SJSA1 (cell line): ENCODE measurements at places on chromosomes 4 and X. TPM values are rescaled to one million over a fixed set of nuclear protein-coding genes. Genes with fewer than 3 reads are reported as not detected.

GRCh38 chrX:129721870-129722269 is 16.9 kb upstream of the XPNPEP2 start:
- no peak for DNase-seq

- H3K4me3 ChIP-seq: no peak overlapping the region
- DNase-seq: no peak
- H3K4me1 ChIP-seq: no peaks in the 10 kb centered on the region
Observed at GRCh38 chr4:173360587-173361221, 10.1 kb upstream of the SAP30 start.

- DNase-seq: no peak
- H3K4me3 ChIP-seq: no peak overlapping the region
- no peaks in the 10 kb centered on the region for H3K36me3 ChIP-seq
- peaks cover 10% of the 10 kb centered on the region for H3K4me1 ChIP-seq
Observed at GRCh38 chr4:137640156-137640837, 108.0 kb upstream of the PCDH18 start.

DNA sequence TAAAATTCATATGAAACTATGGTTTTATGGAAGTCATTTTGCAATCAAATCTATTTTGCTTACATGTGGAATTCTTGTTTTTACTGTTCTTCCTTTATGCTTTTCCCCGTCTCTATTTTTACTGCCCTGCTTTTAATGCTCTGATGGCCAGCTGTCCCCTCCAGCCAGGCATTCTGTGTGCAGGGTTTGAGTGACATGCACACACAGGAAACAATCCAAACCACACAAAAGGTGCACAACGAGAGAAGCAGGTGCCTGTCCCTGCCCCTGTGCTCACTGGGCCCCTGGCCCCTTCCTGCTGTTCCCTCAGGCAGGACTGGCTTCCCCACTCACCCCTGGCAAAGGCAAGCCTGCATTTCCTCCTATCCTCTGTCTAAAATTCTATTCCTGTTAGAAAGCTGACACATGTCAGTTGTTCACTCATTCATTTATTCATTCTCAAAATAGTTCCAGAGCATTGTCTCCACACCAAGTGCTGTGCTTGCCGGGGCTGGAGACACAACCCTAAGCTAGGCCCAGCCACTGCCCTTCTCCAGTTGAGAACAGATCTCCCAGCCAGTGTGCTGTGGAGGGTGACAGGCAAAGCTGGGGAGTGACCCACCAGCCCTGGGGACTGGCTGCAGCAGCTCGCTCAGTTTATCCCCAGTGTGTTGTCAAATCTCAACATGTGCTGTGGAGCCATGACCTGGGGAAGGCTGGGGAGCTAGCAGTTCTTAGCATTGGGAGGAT is 346.3 kb downstream of the FBXW7 start:
- no peaks in the 10 kb centered on the region for H3K4me1 ChIP-seq
- DNase-seq: no peak
- no peaks in the 10 kb centered on the region for H3K27me3 ChIP-seq
- no peak overlapping the region for H3K4me3 ChIP-seq
- H3K36me3 ChIP-seq: no peaks in the 10 kb centered on the region

DNA sequence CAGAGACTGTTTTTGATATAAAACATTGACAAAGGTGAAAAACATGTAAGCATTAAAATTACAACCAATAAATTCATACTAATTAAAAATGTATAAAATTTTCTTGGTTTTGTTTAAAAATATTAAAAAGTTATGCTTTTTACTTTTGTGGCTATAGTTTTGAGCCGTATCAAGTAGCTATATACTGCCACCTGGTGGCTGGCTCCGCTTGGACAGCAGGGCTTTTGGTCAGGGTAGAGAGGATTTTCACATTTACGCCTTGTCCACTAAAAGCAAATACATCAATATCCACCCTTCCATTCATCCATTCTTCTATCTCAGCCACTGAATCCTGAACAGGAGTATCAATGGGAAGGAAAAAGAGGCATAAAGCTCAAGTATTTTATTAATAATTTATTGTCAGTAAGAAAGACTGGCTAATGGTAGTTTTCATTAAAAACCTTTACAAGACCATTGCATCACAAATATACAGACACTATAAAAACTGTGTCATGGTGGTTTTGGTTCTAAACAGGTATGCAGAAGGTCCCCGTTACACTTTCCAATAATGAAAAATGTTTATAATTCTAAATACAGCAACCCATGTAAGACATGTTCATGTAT is 32.1 kb upstream of the MTNR1A start:
- peak; percentile 72 for DNase-seq
- H3K27ac ChIP-seq: no peak overlapping the region
- no peaks in the 10 kb centered on the region for H3K27me3 ChIP-seq
- peaks cover 100% of the 10 kb centered on the region for H3K36me3 ChIP-seq

- H3K27ac ChIP-seq: no peak overlapping the region
- H3K27me3 ChIP-seq: no peaks in the 10 kb centered on the region
- H3K4me1 ChIP-seq: peaks cover 22% of the 10 kb centered on the region
- DNase-seq: no peak
- no peak overlapping the region for H3K4me3 ChIP-seq
Observed at GRCh38 chrX:106898462-106898861, 4.7 kb downstream of the RIPPLY1 start.

DNA sequence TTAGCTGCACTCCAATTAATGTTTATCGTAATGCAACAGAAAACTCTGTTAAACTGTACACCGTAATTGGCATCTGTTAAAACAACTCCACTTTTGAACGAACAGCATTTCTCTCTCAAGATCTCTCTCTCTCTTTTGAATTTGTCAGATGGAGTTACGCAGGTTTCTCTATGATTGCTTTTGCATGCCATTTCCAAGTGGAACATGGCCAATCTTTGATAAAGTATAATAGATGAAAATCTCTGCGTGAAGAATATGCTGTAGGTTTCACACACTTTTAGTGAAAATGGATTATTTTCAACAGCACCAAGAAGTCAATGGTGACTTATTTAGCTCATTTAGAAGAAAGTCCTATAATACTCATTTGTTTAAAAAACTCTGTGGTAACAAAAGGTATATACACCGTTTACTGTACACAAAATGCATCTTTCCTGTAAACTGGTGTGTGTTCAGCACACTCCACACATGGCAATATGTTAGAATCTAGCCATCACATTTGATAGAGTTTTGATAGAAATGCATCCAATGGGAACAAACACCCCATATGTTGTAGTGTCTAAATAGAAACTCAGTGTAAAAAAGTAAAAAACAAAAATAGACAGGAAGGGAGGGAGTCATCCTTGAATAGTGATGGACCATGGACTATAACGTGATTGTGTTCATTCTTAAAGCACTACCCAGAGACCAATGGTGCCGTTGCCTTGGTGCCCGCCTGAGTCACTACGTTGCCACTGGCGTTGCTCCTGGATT is 5.8 kb upstream of the FGFBP2 start:
- no peaks in the 10 kb centered on the region for H3K27me3 ChIP-seq
- no peaks in the 10 kb centered on the region for H3K4me1 ChIP-seq
- H3K4me3 ChIP-seq: no peak overlapping the region
- no peak overlapping the region for H3K27ac ChIP-seq
- H3K36me3 ChIP-seq: no peaks in the 10 kb centered on the region

The CT55 gene
- not detected in 2 replicates for total RNA-seq

The ARHGAP36 gene
- not detected in 2 replicates for total RNA-seq

DNA sequence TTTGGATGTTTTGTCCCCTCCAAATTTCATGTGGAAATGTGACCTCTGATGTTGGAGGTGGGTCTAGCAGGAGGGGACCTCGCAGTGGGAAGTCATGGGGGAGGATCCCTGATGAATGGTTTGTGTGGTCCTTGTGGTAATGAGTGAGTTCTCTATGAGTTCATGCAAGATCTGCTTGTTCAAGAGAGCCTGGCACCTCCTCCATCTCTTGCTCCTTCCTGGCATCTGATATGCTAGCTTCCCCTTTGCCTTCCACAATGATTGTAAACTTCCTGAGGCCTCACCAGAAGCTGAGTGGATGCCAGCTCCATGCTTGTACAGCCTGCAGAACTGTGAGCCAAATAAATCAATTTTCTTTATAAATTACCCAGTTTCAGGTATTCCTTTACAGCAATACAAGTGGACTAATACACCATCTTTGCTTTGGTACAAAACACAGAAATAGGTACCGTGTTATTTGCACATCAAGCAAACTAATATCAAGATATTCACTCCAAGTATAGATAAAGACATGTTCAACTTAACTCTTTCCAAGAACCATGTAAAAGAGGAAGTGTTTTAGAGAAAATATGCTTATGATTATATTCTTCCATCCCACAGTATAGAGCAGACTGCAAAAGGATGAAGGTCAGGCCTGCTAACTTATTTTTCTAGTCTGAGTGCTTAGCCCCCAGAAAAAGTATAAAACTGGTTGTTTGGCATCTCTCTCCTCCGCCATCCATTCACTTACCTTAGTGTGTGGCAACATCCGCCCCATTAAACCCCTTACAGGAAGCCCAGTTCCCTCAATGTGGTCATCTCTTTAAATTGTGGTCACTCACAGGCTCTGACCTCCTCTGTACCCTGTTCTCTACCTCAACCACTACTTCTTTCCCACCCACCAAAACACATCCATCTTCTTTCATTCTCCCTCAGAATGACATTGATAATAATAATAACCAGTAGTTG is 6.7 kb downstream of the ARAP2 start:
- H3K4me1 ChIP-seq: no peaks in the 10 kb centered on the region
- no peaks in the 10 kb centered on the region for H3K36me3 ChIP-seq
- no peak for DNase-seq
- H3K27me3 ChIP-seq: no peaks in the 10 kb centered on the region

DNA sequence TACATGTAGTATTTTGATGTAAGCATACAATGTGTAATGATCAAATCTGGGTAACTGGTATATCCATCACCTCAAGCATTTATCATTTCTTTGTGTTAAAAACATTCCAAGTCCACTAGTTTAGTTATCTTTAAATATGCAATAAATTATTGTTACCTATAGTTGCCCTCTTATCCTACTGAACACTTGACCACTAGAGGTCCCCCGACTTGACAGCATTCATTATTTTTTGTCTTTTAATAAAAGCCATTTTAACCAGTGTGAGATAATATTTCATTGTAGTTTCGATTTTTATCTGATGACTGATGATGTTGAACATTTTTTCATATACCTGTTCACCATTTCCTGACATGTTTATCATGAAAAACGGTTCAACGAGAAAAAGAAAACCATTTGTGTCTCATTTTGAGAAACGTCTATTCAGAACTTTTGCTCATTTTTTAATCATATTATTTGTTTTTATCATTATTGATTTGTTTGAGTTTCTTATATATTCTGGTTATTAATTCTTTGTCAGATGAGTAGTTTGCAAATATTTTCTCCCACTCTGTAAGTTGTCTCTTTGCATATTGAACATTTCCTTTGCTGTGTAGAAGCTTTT is 199.0 kb upstream of the CXXC4 start:
- DNase-seq: no peak
- no peaks in the 10 kb centered on the region for H3K36me3 ChIP-seq
- H3K27ac ChIP-seq: no peak overlapping the region
- H3K4me3 ChIP-seq: no peak overlapping the region
- no peaks in the 10 kb centered on the region for H3K27me3 ChIP-seq

DNA sequence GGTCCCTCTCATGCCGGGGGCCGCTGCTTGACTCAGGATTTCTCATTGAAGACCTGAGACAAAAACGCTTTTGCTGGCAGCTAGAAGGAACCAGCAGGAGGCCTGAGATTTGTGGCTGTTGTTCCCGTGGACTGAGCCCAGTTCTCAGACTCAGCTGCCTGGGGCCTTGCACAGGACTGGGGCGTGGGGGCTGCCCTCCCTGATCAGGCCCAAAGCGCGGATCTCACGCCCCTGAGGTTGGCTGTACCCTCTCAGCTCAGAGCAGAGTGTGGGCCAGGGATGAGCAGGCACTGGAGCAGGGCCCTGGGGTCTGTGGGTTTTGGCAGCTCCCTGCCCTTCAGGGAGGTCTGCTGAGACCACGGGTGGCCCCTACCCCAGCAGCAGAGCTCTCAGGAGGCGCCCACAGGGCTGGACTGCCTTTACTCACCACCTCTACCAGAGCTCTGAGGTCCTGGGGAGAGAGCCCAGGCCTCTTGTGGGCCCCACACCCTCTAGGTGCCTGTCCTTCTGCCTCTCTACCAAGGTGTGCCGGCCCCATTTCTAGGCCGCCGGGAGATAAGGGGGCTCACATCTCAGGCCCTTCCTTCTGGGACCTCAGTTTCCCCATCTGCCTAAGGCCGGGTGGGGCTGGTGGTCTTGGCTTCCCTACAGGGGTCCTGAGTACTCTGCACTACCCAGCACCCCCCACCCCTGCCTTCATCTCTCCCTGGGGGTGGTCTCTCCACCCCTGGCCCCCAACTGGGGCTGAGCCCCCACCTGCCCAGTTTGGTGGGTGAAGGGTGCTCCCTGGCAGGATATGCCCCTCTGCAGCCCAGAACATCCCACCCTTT is 5.6 kb downstream of the MSANTD1 start:
- peaks cover 18% of the 10 kb centered on the region for H3K4me1 ChIP-seq
- no peaks in the 10 kb centered on the region for H3K27me3 ChIP-seq
- no peak overlapping the region for H3K4me3 ChIP-seq
- peak overlapping the region; percentile 15; the same call in 1 of the 2 replicates for H3K27ac ChIP-seq
- DNase-seq: peak; percentile 61

The KCTD8 gene
- not detected in 2 replicates for total RNA-seq

- no peaks in the 10 kb centered on the region for H3K27me3 ChIP-seq
- H3K36me3 ChIP-seq: no peaks in the 10 kb centered on the region
- no peaks in the 10 kb centered on the region for H3K4me1 ChIP-seq
- DNase-seq: no peak
- no peak overlapping the region for H3K27ac ChIP-seq
- no peak overlapping the region for H3K4me3 ChIP-seq
Observed at GRCh38 chr4:184587701-184588100, 61.5 kb downstream of the CASP3 start.

The GCNA gene
- 0.92 TPM in 1 of 2 replicates, not detected in the other for total RNA-seq

DNA sequence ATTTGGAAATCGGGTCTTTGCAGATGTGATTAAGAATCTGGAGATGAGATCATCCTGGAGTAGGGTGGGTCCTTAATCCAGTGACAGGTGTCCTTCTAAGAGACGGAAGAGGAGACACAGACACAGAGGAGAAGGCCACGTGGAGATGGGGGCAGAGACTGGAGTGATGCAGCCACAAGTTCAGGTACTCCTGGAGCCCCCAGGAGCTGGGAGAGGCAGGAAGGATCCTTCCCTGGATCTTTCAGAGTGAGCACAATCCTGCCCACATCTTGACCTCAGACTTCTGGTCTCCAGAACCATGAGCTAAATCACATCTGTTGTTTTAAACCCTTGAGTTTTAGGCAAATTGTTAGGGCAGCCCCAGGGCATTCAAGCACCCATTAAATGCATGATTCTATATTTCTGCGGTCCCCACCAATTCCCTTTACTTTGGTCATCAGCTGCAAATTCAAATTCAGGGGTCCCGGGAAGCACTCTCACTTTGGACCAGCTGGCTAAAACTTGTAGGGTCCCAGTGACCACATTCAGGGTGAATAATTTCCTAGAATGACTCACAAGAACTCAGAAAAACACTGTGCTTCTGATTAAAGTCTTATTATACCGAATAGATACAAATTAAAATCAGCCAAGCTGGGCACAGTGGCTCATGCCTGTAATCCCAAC is 12.8 kb upstream of the AKAP17A start:
- H3K4me1 ChIP-seq: peaks cover 7% of the 10 kb centered on the region
- no peak overlapping the region for H3K4me3 ChIP-seq
- H3K27ac ChIP-seq: no peak overlapping the region
- H3K27me3 ChIP-seq: no peaks in the 10 kb centered on the region
- no peak for DNase-seq
